Naive thymus-derived CD8-positive, alpha-beta T cell (primary cell): ENCODE measurements at places on chromosomes 3 and 15. TPM values are rescaled to one million over a fixed set of nuclear protein-coding genes. Genes with fewer than 3 reads are reported as not detected.

Gene PIGZ
- 0.19 TPM for total RNA-seq

Gene TEX55
- total RNA-seq = not detected

Gene EXOSC7
- 46.7 TPM for total RNA-seq

Gene ECE2
- not detected for total RNA-seq

Gene SLC51B
- not detected for total RNA-seq

Gene UQCRC1
- total RNA-seq = 83.4 TPM

Gene NANOGP8
- total RNA-seq = not detected

Gene HES1
- total RNA-seq = not detected

Gene CHD2
- 427 TPM for total RNA-seq

Gene INKA1
- total RNA-seq = 4.4 TPM

Gene RETNLB
- not detected for total RNA-seq

Gene LMAN1L
- 0.80 TPM for total RNA-seq

Gene PPP1R14D
- not detected for total RNA-seq

Gene MKRN3
- 4.4 TPM for total RNA-seq

Gene GMPS
- 43.1 TPM for total RNA-seq

Gene GOLGA8R
- 6.9 TPM for total RNA-seq

Gene ADAMTS17
- total RNA-seq = 4.6 TPM

Gene SAMD7
- total RNA-seq = not detected

Gene GRK7
- 0.42 TPM for total RNA-seq

Gene COL6A5
- not detected for total RNA-seq

Gene GPR160
- 17.1 TPM for total RNA-seq

Gene A4GNT
- total RNA-seq = not detected
